Activated naive CD4-positive, alpha-beta T cell treated with anti-CD3 and anti-CD28 coated beads, Interleukin-2, amount 10 ng/mL, durations not matched to agents 7 days and 5 days (primary cell): ENCODE measurements at places on chromosomes 16 and 17.

GRCh38 chr17:32136856-32137255 is 5.4 kb upstream of the RHOT1 start:
- DNase-seq: no peak

- DNase-seq: no peak
These were observed 284.8 kb upstream of the MAF start for GRCh38 chr16:79885320-79885719.

DNA sequence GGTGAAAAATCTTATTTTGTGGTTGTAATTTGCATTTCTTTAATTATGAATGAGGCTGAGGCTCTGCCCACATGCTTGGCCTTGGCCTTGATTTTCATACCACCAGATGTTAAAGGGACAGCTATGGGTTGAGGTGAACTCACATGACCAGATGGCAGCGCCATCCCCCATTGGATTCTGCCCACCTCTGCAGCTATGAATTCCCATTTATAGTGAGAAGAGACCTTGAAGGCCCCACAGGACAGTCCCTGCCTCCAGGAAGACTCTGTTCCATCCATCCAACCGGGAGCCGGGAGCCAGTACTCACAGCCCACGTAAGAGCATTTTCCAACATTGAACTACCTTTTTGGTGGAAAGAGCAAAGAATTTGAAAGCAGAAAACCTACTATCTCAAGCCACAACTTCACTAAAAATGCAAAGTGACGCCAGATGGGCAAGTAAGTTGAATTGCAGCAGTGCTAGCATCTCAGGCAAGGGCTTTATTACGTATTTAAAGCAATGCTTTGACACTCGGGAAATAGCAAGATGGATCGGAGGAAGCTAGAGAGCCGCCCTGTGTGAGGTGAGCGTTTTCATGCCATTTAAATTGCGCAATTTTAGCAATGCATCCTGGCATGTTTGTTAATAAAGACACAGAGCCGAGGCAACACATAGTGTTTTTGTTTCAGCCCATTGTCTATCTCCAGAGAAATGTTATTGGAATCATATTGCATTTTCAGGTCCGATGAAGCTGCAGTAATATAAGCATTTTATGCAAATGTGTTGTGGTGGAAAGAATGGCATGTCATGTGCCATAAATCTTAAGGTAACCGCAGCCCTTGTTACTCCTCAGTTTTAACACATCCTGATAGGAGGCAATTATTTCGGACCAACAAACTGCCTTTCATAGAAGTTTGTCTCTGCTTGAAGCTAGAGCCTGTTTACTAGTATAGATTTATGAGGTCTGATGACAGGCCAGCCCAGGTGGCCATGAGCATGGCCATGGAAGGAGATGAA is 273.4 kb upstream of the TNRC6C start:
- no peak for DNase-seq

DNA sequence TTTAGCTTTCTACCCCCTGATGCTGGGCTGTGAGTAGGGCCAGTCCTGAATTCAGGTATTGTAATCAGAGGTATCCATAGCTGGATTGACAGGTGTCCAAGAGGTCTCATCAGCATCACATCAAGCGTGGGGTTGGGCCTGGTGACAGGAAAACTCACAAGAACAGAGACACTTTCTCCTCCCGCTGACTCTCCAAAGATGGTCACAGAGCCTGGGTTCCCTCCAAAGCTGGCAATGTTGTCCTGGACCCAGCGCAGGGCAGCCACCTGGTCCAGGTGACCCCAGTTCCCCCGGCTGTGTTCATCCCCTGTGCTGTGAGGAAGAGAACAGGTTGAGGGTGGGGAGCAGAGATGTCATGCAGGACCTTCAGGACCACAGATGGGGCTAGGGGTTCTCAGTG is 11.7 kb downstream of the CES1 start:
- no peak for DNase-seq

GRCh38 chr17:46950997-46951621 is 27.9 kb downstream of the RPRML start:
- no peak for DNase-seq
